ENCODE measurements at places on chromosomes 6 and 20.

- DNase-seq = no peak
Observed at GRCh38 chr20:37984018-37984785, 49.1 kb downstream of the TTI1 start.

GRCh38 chr6:11711003-11711983 lies 67.3 kb downstream of the ADTRP start:
- DNase-seq = no peak

DNA sequence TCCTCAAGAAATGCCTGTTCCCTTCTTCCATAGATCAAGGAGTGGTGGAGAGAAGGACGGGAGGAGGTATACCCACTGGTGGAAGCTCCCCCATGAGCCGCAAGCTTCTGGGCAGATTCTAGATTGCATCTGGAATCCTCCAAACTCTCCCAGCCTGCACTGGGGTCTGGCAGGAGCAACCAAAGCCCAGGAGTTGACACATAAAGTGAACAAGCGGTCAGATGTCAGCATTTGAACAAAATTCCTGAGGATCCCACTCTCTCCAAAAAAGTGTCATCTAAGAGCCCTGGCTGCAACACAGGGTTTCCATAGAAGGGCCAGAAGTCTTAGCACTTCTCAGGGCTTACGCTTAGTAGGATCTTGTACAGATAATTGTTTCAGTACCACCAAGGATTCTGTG lies 88.2 kb downstream of the KCNB1 start:
- DNase-seq = no peak

DNA sequence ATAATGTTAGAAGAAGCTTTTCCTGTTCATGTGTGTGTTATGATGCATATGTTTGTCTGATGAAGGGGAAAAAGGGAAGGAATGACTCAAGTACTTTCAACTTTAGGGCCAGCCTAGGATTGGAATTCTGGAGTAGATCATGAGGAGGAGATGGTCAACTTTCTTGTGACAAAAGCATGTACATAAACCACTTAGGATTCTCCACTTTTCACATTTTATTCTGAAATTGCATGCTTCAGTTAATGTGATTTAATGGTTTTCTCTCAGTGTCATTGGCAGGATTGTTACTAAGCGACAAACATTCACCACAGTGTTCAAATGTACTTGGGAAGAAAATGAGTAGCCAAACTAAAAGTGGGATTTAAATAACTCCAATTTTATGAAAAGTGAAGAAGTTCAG lies 80.1 kb downstream of the UTRN start:
- no peak for DNase-seq

- no peak for DNase-seq
Observed at GRCh38 chr20:62282877-62283503, 19.8 kb upstream of the ADRM1 start.

DNA sequence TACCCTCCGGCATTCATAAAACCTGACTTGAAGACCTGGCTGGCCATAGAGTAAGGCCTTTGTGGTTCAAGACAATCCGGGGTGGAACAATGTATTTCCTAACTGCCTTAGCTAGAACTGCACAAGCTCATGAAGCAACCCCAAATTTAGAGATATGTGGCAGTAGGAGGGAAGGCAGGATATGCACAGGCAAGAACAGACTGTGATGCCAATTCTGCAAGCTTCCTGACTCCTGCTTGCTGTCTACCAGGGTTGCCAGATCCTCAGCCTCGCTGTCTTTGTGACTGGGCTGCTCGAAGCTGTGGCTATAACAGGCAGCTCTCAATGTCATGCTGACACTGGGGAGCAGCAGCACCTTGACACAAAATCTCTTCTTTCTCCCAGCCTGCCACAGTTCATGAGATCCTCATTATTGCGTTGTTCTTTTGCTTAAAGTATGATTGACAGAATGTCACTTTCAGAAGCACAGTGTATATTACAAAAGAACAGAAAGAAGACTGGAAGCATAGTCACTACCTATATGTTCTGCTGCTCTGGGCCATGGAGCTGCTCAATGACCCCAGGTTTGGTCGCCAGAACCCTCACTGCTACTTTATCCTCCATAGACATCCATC lies 18.3 kb upstream of the SHLD1 start:
- no peak for DNase-seq

- no peak for DNase-seq
Observed at GRCh38 chr6:167802339-167802738, 24.4 kb upstream of the AFDN start.

- no peak for DNase-seq
Observed at GRCh38 chr6:77019081-77019480, 444.2 kb downstream of the HTR1B start.

GRCh38 chr20:33719277-33719988 lies 677 bp downstream of the PXMP4 start:
- peak; percentile 3 for DNase-seq

DNA sequence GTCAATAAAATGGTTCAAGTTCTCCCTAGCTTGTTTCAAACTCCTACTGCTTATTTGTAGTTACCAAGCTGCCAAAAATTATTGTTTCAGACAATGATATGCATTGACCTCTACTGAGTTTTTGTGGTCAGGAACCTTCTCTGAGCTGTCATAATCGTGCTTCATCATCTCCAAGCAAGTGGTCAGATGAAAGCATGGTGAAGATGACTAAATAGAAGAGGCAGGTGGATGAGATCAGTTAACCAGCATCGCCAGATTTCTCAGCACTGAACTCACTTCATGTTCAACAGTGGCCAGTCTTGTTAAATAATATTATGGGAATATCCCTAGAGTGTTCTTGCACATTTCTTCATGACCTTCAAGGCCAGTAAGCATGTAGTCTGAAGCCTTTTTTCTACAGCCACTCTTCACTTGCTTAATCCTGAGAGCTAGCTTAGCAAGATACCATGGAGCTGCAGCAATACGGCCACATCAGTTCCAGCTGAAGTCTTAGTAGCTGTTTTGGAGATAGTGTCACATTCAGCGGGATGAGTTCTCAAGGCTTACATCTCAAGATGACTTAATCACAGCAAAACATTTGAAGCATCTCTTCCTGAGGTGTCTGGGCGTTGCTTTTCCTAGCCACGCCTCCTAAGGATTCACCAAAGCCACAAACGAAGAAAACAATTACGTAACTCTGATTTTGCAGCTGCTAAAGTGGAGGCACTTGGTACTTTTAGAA lies 101.6 kb upstream of the TMEM30A start:
- DNase-seq = no peak

DNA sequence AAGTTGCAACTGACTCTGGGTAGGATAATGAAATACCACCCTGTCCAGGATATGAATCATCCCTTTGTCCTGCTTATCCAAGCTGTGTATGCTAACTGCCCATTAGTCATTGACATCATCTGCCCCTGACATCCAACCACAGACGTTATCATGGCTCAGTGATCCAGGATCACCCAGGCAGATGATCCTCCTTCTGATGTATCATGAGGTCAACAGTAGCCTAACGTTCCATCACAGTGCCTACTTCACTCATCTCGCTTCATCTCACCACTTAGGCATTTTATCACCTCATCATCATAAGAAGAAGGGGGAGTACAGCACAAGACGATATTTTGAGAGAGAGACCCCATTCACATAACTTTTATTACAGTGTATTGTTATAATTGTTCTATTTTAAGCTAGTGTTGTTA lies 13.4 kb upstream of the BTN3A2 start:
- DNase-seq = no peak

GRCh38 chr6:26336355-26337198 lies 28.4 kb upstream of the BTN3A2 start:
- DNase-seq = no peak

- DNase-seq = no peak
Observed at GRCh38 chr20:32574296-32575226, 10.6 kb downstream of the NOL4L start.

DNA sequence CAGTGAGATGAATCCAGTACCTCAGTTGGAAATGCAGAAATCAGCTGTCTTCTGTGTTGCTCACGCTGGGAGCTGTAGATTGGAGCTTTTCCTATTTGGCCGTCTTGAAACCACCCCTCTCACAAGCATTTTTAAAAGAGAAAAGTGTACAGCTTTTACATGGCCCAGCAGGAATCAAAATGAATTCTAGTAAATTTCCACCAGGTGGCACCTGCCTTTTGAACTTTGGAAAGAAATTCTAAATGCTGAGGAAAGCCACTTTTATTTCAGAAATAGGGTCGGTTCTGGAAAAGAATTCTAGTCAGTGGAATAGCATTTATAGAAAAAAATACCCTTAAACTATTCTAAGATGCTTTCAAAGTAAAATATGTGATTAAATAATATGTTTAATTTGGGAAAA lies 647.8 kb downstream of the CD109 start:
- DNase-seq = no peak

DNA sequence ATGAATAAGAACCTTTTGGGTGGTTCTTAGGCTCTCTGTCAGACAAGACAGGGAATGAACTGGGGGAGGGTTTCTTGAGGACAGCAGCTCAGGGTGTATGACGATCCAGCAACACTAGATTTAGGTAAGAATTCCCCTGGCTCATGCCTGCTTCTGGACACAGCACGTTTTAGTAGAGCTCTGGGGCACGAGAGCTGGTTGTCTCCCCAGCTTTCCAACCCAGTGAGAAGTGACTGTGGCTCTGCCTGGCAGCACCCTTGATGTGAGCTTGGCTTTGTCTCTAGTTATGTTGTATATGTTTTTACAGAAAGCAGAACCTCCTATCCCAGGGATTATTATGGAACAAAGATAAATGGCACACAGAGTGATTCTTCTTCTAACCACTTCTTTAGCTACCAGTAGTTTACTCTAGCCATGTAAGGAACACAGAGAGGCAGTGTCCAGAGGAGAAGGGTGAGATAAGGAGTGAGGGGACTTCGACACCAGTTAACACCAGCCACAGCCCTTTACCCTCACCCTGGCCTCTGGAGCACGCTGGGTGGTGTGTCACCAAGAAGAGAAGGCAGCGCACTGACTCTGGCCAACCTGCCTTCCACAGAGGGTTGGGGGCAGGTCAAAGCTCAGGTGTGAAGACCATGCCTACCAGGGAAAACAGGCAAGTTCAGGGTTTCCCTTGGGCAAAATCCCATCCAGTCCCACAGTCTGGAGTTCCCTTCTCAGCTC lies 3.9 kb downstream of the APOBEC2 start:
- no peak for DNase-seq

GRCh38 chr6:84685983-84686584 lies 78.3 kb downstream of the TBX18 start:
- no peak for DNase-seq

DNA sequence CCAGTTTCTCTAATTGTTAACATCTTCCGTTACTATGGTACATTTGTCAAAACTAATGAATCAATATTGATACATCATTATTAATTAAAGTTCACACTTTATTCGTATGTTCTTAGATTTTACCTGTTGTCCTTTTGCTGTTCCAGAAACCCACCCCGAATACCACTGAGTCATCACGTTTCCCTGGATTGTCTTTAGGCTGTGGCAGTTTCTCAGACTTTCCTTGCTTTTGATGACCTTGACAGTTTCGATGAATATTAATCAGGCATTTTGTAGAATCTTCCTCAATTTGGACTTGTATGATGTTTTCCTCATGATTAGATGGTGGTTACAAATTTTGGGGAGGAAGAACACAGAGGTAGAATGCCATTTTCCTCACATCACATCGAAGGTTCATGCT lies 39.1 kb upstream of the AIG1 start:
- no peak for DNase-seq

GRCh38 chr6:55518529-55519060 lies 60.4 kb downstream of the HMGCLL1 start:
- DNase-seq = no peak

GRCh38 chr20:59671661-59672471 lies 67.5 kb downstream of the PHACTR3 start:
- DNase-seq = no peak

DNA sequence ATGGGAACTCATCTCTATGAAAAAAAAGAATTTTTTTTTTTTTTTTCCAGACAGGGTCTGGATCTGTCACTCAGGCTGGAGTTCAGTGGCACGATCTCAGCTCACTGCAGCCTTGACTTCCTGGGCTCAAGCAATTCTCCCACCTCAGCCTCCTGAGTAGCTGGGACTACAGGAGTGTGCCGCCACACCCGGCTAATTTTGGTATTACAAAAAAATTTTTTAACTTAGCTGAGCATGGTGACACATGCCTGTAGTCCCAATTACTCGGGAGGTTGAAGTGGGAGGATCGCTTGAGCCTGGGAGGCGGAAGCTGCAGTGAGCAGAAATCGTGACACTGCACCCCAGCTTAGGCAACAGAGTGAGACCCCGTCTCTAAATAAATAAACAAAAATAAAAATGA lies 7.5 kb downstream of the DEF6 start:
- DNase-seq = no peak

DNA sequence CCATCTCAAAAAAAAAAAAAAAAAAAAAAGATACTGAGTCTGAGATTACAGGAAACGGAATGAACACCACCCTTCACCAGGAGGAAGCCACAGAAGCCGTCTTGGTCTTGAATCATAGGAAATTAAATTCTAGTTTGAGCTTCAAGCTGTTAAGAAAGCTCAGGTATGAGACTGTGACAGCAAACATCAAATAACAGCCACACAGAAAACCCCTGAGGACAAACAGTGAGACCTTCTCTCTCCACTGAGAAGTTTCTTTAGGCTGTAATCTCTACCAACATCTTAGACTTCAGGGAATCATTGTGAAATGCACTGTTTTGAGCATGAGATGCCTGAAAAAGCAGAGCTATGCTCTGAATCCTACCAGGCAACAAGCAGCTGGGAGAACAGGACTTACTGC lies 30.8 kb downstream of the PDE10A start:
- DNase-seq = no peak

GRCh38 chr6:138972226-138972665 lies 15.8 kb downstream of the REPS1 start:
- DNase-seq = no peak

GRCh38 chr6:21611485-21611884 lies 17.9 kb downstream of the SOX4 start:
- DNase-seq = no peak

DNA sequence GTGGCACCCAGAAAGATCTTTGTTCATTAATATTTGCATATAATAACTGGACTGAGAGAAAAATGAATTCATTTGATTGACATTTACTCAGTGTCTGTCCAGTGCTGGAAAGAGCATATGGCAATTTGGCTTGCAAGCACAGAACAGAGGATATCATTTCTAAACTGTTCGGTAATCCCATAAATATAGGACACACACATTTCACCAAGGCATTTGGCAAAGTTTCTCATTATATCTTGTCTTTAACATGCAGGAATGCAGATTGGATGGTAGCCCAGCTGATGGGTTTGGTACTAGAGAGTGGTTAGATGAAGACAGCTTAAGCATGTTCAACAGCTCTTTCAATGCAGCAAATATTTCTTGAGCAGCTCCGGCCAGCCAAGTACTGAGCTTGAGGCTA lies 259.2 kb downstream of the PRKN start:
- no peak for DNase-seq

Data from activated CD8-positive, alpha-beta memory T cell treated with anti-CD3 and anti-CD28 coated beads for 1 hour (primary cell).